Stimulated activated CD8-positive, alpha-beta memory T cell treated with anti-CD3 and anti-CD28 coated beads, Interleukin-7, amount 100 ng/mL, for 4 hours (primary cell): ENCODE measurements at places on chromosomes 4 and X.

- no peak for DNase-seq
Measured at GRCh38 chr4:147138171-147138570, 192.5 kb upstream of the TTC29 start.

DNA sequence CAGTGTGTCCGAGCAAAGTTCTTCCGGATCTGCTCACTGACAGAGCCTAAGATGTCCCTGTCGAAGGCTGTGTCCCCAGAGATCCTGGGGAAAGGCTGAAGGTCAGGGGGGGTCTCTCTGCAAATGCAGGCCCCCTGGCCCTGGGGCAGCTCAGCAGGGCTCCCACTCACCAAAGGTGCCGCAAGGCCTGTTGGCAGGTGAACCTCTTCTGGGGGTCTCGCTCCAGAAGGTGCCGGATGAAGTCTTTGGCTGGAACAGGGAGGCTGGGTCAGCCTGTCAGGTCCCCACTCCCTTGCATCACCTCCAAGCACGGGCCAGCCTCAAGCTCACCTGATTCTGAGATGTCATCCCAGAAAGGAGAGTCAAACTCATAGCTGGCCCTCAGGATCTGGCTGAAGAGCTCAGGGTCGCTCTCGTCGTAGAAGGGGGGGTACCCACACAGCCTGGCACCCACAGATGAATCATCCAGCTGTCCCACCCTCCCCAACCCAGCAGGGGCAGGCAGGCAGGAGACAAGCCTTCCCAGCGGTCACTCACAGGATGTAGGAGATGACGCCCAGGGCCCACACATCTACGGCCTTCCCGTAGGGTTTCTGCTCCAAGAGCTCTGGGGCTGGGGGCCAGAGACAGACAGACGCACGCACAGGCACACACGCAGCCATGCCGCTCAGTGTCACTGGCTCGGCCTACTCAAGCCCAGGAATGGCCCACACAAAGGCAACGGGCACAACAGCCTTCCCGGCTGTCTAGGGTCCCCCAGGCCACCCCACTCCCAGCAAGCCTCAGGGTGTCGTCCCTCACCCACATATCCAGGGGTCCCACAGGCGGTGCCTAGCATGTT, 2.6 kb downstream of the PNCK start:
- DNase-seq, result no peak

DNA sequence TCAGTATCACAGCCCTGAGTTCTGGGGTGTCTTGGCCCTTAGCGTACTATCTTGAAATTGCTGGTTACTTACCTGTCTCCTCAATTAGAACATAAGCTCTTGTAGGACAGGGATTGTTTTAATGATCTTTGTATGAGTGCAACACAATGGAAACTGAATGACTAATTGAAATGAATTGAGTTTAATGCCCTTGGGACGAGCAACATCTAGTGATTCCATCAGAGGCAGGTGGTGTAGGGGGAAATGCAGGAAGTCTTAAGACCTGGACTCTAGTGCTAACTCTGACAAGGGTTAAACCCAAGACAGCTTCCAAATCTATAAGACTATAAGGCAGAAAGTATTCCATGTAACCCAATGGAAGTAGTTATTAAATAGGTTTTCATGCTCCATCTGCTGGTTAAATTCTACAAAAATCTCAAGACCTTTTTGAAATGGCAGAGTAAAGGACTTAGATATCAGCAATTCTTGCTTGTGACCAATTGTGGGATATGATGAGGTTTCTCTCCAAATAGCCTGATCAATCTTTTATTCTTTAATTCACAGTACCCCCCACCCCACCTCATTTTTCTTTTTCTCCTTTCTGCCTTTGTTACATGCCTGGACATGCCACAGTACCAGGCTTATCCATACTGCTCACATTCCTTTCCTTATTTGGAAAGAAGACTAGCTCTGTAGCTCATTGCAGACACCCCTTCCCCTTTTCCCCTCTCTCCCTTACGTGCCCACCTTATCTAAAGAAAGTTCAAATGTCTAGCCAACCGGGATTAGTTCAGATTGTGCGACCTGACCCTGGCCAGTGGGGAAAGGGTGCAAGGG, 340.8 kb downstream of the PAPSS1 start:
- no peak for DNase-seq

- DNase-seq, result no peak
Measured at GRCh38 chr4:110087070-110087708, 111.2 kb downstream of the ELOVL6 start.

DNA sequence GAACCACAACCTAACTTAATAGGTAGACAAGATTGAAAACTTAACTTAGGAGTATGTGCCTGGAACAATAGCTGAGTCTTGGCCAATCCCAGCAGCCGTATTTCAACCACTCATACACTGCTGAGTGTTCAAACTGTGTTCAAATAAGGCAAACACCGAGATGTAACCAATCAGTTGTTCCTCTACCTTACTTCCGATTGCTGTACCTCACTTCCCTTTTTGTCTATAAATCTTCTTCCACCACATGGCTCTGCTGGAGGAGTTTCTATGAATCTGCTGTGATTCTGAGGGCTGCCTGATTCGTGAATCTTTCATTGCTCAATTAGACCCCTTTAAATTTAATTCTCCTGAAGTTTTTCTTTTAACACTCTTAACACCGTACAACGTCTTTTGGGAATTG, 108.0 kb downstream of the ANAPC4 start:
- no peak for DNase-seq

DNA sequence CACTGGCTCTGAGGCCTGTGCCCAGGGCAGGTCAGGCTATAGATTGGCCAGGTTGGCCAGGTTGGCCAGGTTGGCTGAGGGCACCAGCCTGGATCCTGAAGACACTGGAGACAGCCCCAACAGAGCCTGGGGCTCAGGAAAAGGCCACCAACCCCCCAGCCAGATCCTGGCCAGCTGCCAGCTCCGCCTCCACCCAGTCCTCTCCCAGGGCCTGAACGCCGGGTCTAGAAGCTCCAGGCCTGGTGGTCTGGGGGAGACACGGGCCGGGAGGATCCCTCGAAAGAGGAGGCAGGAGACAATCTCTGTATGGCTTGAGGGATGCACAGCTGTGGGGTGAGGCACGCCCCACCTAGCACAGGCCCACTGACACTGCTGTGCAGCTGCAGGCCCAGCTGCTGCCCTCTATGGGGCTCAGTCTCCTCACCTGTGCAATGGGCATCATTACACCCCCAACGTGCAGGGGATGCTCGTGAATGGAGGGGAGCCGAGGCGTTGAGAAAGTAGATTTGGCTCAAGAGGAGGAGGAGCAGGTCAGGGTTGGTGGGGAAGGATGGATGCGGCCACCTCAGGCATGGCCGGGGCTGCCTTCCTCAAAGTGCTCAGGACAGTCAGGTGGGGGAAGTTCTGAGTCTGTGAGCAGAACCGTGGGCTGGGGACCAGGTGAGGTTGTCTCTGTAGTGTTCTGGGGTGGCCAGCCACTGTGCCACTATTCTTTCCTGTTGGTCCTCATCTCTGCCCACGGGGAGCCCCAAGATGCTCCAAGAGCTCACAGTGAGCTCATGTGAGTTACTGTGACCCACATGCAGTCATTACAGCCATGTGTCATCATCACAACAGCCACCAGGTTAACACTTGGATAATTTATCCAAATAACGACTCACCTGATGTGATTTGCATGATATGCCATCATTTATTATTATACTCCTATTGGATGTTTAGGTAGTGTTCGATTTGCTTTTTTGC, 10.8 kb upstream of the GAGE10 start:
- no peak for DNase-seq

- DNase-seq, result no peak
Measured at GRCh38 chr4:53684136-53685130, 93.1 kb upstream of the LNX1 start.

DNA sequence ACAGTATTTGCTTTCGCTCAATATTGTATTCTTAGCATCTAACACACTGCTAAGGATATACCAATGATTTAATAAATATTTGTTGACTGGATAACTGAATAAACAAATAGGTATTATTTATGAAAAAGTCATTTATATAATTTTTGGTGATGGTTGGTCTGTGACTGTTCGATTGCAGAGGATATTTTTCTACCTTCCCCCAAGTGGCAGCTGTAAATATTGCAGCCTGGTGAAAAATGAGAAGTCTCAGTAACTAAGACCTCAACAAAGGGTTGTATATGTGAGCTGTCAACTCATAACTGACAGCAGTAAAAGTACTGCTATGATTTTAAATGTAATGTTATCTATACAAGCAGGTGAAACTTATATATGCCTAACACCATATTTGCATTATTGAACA, 36.0 kb downstream of the HTR2C start:
- DNase-seq, result no peak

DNA sequence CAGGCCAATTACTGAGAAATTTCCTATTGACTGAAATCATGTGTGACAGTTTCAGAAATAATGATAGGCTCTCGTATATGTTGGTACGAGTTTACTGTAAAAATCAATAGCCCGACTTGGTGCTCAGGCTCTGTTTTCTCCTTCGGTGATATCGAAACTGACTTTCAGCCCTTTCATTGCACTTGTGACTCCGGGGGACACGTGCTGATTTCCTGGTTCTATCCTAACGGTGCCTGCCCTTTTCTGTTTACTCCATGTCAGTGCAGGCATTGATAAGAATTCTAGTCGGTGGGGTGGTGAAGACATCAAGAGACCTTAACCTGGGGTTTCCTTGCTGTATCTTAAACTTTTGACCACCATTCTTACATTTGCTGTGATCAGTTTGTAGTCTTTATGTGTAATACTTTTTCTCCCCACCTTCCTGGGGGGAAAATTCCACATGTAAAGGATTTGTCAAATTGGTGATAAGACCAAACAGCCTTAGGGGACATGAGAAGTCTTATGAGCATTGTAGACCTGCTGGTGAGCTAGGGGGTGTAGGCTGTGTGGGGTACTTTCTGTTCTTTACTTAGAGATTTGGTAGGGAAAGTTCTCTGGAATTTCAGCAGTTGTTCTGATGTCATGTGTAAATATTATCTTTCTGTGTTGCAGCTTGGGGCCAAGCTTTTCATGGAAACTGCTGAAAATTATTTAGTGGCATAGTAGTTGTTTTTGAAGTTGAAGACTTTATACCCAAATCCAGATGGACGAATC, 52.7 kb downstream of the TMEM131L start:
- no peak for DNase-seq

- no peak for DNase-seq
Measured at GRCh38 chr4:38523054-38523453, 140.9 kb upstream of the KLF3 start.

DNA sequence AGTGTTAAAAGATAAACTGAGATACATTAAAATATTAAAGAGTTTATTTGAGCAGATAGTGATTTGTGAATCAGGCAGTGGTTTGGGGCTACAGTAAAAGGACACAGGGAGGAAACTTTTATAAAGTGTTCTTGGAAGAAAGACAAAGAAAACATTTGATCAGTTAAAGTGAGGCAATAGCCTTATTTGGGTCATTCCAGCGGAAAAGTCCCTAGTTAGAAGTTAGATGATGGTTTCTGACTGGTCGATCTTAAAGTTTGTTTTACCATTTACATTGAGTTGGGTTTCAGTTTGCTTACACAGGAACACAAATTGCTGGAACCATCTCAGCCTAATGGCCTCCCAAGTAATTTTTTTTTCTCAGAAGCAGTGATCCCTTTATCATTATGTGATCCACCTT, 69.7 kb downstream of the PPP1R2C start:
- DNase-seq, result no peak

DNA sequence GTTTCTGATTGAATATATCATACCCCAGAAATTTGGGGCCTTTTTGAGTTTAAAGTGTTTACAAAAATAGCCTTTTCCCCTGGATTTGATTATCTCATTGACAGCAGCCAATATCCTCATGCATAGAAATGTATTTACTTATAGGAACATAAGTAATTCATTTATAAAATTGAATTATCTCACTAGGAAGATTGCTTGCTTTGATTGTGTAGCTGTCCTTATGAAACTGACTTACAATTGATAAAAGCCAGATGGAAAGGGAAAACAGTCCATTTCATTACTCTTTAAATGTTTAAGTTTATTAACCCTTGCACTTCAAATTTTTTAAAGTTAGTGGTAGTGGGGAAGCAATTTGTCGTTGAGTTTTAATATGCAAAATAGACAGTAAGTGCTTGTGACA, 310.2 kb upstream of the TBX22 start:
- DNase-seq, result no peak

DNA sequence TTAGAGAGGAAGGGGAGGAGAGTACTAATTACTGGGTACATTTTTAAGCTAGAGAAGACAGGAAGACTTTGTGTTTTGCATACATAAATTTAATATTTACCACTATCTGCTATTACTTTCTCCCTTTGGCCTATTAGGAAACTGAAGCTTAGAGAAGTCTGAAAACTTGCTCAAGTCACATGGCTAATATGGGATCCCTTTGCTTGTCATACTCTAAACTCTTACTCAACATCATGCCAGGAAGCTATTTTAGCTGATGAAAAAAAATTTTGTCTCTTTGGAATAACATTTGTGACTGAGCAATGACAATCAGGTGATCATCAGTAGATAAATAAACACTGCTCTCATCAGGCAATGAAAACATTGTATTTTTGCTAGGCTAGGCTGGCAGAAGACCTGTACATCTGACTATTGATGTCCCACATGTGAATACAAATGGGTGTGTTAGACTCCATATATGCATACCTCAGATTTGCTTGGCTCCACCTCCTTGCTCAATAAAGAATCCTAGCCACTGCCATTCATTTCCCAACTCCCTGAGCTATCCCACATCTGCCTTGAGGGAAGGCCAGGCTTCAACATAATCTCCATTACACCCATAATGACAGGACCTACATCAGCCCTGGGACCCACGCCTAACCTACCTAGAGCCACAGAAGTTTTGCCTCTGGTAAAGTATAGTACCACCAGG, 17.0 kb upstream of the DCLK2 start:
- DNase-seq, result no peak

DNA sequence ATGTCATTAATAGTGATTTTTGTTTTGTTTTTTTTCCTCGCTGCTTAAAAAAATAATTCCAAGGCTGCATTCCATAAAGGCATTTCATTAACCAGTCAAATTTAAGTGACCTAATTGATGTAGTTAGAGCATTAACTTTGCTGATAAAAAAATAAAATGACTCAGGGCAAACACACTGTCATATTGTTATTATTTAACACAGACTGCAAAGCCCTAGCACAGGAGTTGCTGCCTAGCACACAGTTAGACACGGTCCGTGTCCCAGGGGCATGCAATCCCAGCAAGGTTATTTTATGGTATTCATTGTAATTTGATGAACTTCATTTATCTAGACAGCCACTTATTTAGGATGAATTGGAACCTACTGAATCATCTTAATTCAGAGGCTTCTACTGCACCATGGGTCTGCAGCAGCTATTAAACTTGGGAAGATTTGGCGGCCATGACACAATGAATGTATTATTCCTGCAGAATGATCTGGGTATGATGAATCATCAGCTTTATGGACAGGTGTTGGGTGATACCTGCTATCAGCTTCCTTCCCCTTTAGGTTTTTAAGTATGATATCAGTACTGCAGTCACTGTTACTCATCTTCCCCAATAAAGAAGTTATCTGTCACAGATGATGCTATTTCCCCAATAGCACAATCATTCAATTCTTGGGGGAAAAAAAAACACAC, 182.7 kb downstream of the PPARGC1A start:
- no peak for DNase-seq

DNA sequence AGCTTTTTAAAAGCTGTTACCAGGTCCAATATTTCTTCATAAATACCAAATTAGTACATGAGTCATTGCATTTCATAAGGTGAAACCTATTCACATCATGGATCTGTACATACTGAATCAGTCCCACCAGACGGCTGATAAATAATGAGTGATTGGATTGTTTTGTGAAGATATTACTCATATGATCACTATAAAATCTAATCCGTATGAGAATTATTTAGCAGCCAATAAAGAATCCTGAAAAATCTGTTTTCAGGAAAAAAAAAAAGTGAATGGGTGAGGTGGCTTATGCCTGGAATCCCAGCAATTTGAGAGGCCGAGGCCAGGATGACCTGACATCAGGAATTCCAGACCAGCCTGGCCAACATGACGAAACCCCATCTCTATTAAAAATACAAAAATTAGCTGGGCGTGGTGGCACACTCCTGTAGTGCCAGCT, 438.1 kb downstream of the INPP4B start:
- DNase-seq, result no peak
